Stomach (tissue), 19 donors: ENCODE measurements at places on chromosomes 3 and 15. TPM values are rescaled to one million over a fixed set of nuclear protein-coding genes. Genes with fewer than 3 reads are reported as not detected.
A peak's percentile ranks its signal among the peaks of the same experiment; 100 is the strongest.

- no peak for DNase-seq
These were observed 361.3 kb downstream of the SV2B start for GRCh38 chr15:91461377-91461776.

- DNase-seq, result peak; percentile 45
These were observed 835 bp downstream of the UBE3A start for GRCh38 chr15:25437777-25438600.

DNA sequence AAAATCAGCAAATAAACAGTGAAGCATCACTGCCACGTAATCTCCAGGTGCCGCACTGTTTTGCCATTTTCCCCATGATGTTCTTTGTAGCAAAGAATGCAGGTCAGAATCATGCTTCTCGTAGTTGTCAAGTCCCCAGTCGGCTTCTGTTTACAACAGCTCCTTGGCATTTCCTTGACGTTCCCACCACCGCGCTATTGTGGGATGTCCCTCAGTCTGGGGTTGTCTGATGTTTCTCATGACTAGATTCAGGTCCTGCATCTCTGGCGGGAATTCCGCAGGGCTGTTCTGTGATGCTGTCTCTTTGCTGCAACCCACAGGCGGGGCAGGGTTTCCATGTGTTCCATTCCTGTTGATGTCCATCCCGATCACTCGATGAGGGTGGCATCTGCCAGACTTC, 117.9 kb upstream of the SMAD3 start:
- DNase-seq, result no peak

DNA sequence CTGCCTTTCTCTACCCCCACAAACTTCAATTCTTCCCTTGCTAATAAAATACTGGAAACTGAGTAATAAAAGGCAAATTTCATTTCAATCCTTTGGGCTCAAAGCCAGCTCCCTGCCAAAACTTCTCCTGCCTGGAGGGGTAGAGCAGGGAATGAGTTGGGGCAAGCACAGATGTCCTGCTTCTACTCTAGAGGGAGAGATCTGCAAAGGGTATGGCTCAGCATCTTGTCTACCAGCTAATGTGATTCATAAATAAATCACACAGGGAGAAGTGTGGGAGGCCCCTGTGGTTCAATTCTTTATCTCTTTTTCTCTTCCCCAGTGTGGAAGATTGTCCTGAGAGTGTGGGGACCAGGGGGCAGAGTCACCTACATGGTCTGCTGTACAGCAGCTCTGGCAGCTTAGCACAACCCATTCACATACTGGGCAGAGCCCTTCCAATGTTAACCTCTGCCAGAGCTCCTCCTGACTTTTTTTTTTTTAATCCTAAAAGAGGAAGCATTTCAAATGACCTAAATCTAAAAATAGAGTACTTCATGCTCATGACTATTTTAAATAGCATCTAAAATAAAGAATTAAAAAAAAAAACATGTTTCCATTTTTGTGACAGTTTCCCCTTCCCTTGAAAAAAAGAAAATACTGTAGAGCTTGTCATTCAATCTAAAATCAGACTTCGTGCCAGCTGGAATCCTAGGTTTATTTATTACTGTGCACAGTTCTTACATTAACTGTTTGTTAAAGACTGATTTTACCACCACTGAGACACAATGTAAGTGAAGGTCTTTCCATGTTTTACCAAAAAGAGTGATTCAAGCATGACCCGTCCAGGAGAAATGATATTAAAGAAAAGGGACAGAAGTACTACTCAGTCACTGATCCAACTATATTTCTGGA, 1083.7 kb upstream of the CFAP20DC start:
- DNase-seq, result no peak

DNA sequence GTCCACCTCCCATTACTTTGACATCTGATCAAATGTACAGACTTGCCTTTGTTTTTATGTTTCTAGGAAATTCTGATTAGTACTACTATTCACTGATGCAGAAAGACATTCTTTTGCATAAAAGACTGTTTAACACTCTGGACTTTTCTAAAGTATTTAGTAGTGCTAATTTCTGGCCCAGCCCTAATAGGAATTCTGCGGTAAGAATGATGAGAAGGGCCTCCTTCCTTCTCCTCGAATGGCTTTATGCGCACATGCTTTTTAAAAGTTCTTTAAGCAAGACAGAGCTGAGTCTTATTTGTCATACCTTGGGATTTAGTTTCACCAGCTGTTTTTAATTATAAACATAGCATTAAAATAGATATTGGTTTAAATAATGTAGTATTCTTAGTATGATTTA, 192.3 kb upstream of the RBMS3 start:
- DNase-seq, result no peak

Gene SLC12A8
- 31.7 TPM for total RNA-seq

- DNase-seq, result peak; percentile 65
These were observed 14.1 kb downstream of the ST3GAL6 start for GRCh38 chr3:98777286-98777685.

- no peak for DNase-seq
These were observed 136.4 kb upstream of the NDN start for GRCh38 chr15:23823508-23823907.
